Kidney epithelial cell (primary cell): ENCODE measurements at places on chromosomes 3 and 15.

GRCh38 chr3:24388611-24389010, 106.0 kb downstream of the THRB start:
- no peak for DNase-seq

DNA sequence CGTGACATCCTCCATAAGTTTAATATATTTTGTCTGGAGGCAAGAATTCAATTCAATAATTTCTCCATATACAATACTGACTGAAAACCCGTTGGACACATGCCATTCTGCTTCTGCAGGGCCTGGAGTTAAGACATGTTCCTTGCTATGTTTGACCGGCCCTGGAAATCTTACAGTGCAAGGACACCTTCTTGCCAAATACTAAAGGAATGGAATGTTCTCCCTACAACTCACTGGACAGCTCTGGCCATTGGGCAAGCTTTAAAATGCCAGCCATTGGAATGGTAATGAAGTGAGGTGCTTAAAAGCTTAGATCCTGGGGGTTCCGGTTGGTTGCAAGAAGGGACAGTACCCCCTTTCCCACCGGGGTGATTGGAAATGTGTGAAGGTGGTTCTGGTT, 329.8 kb upstream of the PROK2 start:
- DNase-seq = no peak

DNA sequence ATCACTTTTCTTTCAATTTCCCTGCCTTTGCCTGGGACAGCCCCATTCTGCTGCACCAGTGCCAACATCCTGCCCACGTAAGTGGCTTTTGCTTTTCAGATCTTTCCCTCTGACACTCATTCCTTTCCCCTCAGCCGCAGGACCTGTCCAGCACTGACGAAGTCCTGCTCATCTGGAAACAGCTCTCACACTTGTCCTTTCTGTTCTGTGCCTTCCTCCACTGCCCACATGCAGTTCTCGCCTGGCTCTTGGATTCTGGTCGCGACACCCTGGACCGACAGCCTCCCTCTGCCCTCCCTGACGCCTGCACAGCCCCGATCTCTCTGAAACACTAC, 99.7 kb downstream of the ADCY5 start:
- DNase-seq = no peak

DNA sequence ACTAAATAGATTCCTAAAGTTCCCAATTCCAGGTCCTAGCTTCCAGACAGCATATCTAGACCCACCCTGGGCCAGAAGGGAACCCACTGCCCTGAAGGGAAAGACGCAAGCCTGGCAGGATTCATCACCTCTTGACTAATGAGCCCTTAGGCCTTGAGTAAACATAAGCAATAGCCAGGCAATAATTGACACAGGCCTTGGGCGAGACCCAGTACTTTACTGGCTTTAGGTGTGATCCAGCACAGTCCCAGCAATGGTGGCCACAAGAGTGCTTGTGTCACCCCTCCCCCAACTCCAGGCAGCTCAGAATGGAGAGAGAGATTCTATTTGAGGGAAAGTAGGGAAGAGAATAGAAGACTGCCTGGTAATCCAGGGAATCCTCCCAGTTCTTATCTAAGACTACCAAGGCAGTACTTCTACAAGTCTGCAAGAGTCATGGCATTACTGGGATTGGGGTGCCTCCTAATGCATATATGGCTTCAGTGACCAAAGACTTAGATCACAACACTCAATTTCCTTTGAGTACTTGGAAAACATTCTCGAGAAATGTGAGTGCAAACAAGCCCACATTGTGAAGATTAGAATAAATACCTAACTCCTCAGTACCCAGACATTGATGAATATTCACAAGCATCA, 30.4 kb upstream of the WWTR1 start:
- DNase-seq = no peak

DNA sequence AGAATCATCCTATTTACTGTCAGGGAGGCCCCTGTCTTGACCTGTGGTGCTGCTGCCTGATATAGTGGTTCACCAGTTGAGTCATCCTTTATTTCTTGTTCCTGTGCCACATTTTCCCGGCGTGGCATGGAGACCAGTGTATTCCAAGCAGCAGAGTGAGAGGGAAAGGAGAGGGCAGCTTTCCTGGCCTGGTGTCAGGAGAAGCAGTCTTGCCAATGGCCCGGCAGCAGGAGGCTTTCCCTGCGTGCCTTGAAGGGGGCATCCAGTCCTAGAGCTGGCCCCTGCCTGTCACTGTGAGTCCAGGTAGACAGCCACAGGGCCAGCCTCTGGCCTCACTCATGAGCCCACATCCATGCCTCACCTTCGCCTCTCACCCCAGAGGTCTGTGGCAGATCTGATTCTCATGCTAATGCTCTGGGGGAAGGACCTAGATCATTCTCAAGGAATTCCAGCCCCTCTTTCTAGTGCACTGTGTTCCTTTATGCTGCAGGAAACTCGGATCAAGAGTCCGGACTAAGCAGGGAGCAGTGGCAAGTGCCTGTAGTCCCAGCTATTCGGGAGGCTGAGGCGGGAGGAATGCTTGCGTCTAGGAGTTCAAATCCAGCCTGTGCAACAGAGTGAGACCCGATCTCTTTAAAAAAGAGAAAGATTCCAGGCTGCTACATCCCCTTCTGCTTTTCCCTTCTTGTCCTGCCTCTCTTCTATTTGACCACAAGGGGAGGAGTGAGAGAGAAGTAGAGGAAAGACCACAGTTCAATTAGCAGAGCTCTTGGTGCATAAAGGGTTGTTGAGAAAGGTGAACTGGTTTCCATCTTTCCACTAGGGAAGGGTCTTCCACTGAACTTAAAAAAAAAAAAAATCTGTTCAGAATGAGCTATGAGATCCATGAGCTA, 66.8 kb upstream of the HACD2 start:
- no peak for DNase-seq

DNA sequence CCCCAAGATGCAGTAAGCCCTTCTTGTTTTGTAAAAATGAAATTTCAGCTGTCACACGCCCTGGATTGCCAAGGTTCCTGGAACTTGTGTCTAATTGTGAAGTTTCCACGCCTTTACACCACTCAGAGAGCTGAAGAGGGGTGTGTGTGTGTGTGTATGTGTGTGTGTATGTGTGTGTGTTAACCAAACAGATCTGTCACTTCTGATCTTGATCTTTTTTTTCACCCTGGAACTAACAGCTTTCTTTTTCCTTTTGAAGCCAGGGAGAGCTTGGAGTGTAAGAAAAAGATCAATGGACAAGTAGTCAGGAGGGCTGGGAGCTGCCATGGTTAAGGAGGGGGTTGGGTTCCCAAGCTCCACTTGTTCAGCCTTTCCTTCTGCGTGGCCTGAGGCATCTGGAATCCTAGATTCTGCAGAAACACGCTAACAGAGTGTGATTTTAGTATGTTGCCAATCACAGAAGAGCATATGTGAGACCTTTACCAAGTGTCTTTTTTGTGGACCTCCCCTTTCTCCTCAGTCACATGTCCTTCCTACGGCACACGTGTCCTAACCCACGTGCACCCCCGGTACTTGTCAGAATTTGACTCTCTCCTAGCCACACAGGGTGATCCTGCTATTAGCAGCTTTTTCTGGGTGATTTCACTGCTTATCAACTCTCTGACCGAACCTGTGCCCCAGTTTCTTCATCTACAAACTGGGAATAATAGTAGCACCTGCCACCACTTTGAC, 11.5 kb downstream of the TIMP4 start:
- DNase-seq = no peak

GRCh38 chr3:55723653-55724406, 236.7 kb upstream of the WNT5A start:
- DNase-seq = no peak

DNA sequence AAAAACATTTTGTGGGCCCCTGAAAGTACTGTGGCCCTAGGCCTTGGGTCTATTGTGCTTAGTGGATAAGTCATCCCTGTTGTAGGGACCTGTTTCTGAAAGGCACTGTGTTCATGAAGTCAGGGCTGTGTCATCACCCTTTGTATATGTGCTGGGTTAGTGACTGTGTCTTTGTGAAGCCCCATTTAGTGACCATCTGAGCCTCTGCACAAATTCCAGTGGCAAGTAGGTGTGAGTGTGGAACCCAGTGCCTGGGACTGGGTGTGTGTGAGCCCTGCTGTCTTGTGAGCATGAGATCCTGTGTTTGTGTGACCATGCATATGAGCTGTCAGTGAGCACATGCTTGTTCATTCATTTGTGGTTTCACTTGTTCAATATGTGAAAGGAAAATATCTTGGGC, 1.2 kb upstream of the HYAL1 start:
- no peak for DNase-seq

- DNase-seq = no peak
These were observed 75.8 kb downstream of the COL8A1 start for GRCh38 chr3:99714146-99714545.

DNA sequence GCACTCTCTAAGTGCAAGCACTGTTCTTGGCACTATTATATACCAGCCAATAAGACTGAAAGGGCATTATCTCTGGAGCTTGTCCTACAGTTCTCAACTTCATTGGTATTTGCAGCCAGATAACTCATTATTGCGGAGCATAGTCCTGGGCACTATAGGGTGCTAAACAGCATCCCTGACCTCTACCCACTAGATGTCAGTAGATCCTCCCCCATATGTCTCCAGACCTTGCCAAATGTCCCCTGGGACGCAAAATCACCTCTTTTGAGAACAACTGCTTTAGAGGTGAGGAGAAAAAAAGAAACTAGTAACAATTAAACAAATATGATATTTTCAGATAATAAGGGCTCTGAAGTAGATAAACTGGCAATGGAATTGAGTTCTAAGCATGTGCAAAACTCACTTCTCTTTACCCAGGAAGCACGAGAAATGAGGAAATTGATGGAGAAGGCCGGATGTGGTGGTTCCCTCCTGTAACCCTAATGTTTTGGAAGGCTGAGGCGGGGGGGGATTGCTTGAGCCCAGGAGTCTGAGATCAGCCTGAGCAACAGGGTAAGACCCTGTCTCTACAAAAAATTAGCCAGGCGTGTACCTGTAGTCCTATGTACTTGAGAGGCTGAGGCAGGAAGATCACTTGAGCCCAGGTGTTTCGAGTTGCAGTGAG, 61.4 kb downstream of the FRMD4B start:
- DNase-seq = no peak

GRCh38 chr15:82679626-82680199, 30.0 kb downstream of the AP3B2 start:
- DNase-seq = no peak

DNA sequence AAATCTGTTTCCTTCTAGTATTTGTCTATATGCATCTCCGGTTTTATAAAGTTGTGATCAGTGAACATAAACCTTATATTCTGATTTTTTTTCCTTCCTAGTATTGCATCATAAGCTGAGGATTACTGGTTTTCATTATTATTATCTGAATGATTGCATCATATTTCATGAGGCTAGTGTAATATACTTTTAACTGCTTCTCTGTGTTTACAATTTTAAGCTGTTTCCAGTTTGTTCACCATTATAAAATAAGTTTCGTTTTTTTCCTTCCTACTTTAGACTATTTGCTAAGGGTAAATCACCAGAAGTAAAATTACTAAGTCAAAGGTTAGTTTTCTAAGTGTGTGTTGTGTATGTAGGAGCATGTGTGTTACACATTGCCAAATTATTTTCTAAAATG, 20.2 kb downstream of the SEMA6D start:
- no peak for DNase-seq

GRCh38 chr3:195766671-195767070, 45.1 kb downstream of the MUC4 start:
- no peak for DNase-seq

- no peak for DNase-seq
These were observed at the start of gene WDR49 for GRCh38 chr3:167653760-167654159. Gene WDR49 (minus strand): TSS chr3:167653942. CDS start chr3:167653425, 517 bp downstream.

DNA sequence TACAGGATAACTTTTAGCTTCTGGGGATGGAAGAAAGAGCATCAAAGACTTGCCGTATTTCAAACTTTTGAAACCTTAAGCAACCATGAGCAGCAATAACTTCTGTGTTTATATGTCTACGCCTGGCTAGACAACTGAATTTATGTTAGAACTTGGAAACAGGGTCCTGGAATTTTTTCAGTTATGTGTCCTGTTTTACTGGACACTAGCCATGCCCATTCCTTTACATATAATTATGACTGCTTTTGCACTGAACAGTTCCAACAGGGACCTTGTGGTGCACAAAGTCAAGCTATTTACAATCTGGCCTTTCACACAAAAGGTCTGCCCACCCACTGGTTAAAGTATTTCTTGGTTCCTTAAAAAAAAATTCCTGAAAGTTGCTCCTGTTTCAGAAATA, 37.1 kb downstream of the TJP1 start:
- no peak for DNase-seq

GRCh38 chr3:187082758-187083375, 56.4 kb downstream of the RPL39L start:
- no peak for DNase-seq

- DNase-seq = no peak
These were observed 4.2 kb downstream of the MOBP start for GRCh38 chr3:39471652-39472051.

- DNase-seq = no peak
These were observed 17.6 kb upstream of the BOC start for GRCh38 chr3:113193719-113194118.

DNA sequence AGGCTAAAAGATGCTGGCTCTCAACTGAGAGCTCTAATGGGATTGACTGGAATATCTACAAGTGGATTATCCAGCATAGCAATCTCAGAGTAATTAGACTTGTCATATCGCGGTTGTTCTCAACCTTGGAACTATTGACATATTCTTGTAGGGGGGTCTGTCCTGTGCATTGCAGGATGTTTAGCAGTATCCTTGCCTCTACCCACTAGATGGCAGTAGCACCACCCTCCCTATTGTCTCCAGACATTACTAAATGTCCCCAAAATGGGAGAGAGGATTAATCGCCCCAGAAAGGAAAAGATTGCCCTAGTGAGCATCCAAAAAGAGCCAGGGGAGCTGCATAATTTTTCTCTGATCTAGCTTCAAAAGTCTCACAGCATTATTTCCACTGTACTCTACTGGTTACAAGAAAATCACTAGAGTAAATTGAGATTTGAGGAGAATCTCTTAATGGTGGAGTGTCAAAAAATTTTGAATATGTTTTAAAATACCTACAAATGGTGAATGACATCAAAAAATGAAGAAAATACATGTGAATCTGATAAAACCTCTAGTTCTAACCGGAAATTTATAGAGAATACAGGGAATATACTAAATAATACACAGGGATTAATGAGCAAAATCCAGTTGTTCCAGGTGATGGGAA, 388.2 kb upstream of the AGTR1 start:
- no peak for DNase-seq

- no peak for DNase-seq
These were observed 43.7 kb upstream of the MRPL3 start for GRCh38 chr3:131546441-131546840.

GRCh38 chr15:46442901-46443590, 808.2 kb downstream of the SQOR start:
- DNase-seq = no peak

GRCh38 chr3:186277268-186277909, 84.6 kb downstream of the DGKG start:
- no peak for DNase-seq

- no peak for DNase-seq
These were observed 245.7 kb upstream of the TPRG1 start for GRCh38 chr3:188926111-188926510.

- DNase-seq = no peak
These were observed 327.1 kb upstream of the GOLIM4 start for GRCh38 chr3:168422843-168423242.

- no peak for DNase-seq
These were observed 56.7 kb upstream of the PRR23C start for GRCh38 chr3:139101396-139101795.
